ENCODE measurements at places on chromosomes 11 and 22. TPM values are rescaled to one million over a fixed set of nuclear protein-coding genes. Genes with fewer than 3 reads are reported as not detected.

DNA sequence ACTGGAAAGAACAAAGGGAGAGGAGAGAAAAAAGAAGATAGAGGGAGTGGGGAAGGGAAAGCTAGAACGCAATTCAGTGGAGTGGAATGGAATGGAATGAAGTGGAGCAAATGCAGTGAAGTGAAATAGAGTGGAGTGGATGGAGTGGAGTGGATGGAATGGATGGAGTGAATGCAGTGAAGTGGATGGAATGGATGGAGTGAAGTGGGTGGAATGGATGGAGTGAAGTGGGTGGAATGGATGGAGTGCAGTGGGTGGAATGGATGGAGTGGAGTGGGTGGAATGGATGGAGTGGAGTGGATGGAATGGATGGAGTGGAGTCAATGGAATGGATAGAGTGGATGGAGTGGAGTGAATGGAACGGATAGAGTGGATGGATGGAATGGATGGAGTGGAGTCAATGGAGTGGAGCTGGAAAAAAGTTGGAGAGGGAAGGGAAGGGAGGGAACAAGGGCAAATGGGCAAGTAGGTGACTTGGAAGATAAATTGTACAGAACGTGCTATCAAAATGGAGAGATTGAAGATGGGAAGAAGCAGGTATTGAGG is 13.9 kb downstream of the IFITM10 start:
- no peak for DNase-seq

- no peak for DNase-seq
These were observed 11.8 kb downstream of the TIGD3 start for GRCh38 chr11:65366340-65366773.

DNA sequence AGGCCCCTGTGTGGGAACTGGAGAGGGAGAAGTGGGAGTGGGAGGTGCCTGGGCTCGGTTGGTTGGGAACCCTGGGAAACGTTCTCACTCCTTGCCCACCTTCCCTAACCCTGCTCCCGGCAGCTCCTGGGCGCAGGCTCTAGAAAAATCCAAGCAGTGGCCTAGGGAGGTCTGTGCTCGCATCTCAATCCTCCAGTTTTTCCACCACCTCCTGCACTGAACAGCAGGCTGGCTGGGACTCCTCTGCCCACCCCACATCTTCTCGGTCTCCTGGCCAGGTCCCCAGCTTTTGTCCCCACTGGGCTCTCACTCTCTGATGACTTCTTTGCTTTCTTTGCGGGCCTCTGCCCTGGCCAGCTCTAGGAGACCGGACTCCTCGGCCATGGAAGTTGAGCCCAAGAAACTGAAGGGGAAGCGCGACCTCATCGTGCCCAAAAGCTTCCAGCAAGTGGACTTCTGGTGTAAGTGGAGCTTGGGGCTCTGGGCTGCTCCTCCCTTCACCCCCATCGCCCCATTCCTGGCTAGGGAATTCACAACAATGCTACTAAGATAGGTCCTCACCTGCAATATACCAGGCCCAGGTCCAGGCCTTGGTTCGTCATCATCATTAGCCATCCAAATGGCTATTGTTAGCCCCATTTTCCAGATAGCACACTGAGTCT is 35.6 kb downstream of the PRDM11 start:
- DNase-seq, result no peak

- no peak for DNase-seq
These were observed 17.4 kb upstream of the PANX1 start for GRCh38 chr11:94111241-94111640.

GRCh38 chr11:534396-535209 is 773 bp downstream of the HRAS start:
- no peak for DNase-seq

The MMP13 gene
- 0.10 TPM for polyA plus RNA-seq

Data from right lung (tissue), 10 donors.